ENCODE measurements at places on chromosomes 7 and 10. TPM values are rescaled to one million over a fixed set of nuclear protein-coding genes. Genes with fewer than 3 reads are reported as not detected.

DNA sequence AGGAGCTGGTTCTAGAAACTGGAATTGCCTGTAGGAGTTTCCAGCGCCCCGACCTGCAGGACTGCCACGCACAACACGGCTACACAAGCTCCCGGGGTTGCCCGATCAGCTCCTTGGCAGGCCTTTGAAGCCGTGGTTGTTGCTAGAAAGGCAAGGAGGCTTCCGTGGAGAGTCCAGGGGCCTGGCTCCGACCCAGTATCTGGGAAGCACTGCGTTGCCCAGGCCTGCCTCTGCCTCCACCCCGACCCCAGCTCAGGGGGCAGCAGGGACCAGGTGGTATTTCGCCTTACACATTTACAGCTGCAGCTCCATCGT lies 54.4 kb downstream of the PROSER2 start:
- no peak for DNase-seq

- no peak for DNase-seq
Observed at GRCh38 chr7:69896121-69896520, 297.8 kb downstream of the AUTS2 start.

- no peak for DNase-seq
Observed at GRCh38 chr10:43647576-43647975, 1.1 kb downstream of the ZNF32 start.

- DNase-seq = no peak
Observed at GRCh38 chr10:3357737-3358136, 185.2 kb upstream of the PITRM1 start.

DNA sequence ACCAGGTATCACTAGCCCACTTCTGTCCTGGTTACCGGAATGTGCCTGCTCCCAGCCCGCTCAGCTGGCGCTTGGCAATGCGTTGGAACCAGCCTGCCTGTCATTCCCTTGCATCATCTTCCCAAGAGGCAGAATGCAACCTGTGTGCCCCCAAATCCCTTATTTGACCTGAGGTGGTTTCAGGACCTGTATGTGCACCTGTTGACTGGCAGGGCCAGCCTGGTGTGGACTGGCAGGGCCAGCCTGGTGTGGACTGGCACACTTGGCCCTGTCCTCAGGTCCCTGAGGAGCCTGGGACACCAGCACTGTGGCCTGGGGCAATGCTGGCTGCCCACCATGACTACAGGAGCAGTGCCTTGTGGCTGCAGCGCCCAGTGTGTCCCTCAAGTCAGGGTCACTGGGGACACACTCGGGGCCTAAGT lies 38.2 kb downstream of the ZNF467 start:
- no peak for DNase-seq

DNA sequence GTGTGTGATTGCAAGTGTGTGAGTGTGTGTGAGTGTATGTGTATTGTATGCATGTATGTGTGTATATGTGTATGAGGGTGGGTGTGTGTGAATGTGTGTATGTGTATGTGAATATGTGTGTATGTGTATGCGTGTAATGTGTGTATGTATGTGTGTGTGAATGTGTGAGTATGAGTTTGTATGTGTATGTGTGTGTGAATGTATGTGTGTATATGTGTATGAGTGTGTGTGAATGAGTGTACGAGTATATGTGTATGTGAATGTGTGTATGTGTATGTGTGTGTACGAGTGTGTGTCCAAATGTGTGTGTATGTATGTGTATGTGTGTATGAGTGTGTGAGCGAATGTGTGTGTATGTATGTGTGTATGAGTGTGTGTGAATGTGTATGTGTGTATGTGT lies 8.2 kb upstream of the GALNTL5 start:
- no peak for DNase-seq

DNA sequence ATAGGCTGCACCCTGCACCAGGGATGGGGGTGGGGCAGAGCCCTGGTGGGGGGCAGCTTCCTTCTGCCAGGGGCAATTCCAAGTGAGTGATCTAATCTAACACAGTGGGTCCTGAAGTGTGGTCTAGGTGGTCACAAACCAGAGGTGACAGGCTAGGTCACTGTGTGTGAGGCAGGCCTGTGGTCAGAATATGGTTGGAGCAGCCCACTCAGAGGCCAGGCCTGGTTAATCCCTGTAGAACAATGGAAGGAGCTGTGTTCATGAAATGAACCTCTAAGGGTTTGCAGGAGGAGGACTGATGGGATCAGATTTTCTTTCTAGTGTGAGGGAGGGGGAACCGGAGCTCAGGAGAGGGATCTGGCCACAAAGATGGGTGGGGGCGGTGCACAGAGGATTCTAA lies 10.0 kb upstream of the TSPAN14 start:
- no peak for DNase-seq

GRCh38 chr7:69228212-69228811 lies 370.0 kb upstream of the AUTS2 start:
- no peak for DNase-seq

- DNase-seq = no peak
Observed at GRCh38 chr7:71385330-71385729, 253.4 kb downstream of the GALNT17 start.

GRCh38 chr7:22969010-22969431 lies 44.9 kb downstream of the HYCC1 start:
- no peak for DNase-seq

- no peak for DNase-seq
Observed at GRCh38 chr10:43925793-43926192, 277.1 kb upstream of the ZNF32 start.

DNA sequence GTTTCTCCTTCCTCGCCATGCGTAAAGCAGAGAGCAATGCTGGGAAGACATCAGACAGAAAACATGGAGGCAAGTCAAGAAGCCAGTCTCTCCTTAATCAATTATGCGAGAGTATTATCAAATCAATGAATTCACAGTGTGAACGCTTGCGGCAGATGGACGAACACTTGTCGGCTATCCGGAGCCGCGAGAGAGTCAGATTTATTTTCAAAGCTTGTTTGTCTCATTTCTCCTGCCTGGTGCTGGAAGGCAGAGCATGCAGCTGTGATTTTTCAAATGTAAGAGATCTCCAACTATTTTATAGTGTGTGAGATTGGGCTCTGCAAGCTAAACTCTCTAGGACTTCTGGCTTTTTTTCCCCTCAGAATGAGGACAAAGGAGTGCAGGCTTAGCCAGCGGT lies 252.3 kb downstream of the SNX10 start:
- peak; percentile 50 for DNase-seq

DNA sequence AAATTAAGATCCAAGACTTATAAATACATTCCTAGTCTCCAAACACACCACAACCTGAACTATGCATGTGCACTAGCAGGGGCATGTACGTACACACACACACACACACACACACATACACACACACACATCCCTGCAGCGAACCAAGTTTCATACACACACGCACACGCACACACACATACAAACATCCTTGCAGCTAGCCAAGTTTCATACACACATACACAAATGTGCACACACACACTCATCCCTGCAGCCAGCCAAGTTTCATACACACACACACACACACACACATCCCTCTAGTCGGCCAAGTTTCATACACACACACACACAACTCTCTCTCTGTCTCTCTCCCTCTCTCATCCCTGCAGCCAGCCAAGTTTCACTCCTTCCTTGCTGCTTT lies 82.7 kb upstream of the WIPF3 start:
- peak; percentile 76 for DNase-seq

The ITGA8 gene
- 22.5 TPM for total RNA-seq

DNA sequence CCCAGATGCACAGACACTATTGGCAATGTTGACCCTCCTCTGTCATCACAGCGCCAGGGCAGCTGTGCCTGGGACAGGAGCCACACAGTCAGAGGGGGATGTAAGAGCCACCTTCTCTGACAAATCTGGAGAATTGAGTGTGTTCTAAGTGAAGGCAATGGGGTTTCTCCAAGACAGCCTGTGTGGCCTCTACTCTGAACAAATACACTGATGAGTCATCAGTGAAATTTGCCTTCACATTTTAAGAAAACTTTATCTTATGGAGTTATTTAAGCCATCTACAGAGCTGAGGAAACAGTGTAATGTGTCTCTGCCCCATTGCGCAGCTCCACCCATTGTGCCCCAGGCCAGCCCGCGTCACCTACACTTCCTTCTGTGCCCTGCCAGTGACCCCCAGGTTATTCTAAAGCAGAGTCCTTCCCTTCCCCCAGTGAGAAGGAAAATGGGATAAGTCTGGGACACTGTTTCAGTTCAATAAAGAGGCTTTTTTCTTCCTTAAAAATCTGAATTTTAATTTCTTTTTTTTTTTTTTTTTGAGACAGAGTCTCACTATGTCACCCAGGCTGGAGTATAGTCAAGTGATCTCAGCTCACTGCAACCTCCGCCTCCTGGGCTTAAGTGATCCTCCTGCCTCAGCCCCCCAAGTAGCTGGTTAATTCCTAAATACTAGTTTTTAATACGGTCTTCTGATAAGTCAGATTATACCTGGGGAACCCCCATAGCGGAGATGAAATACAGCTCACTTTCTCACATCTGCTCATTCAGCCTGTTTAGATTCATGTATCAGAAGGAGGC lies 21.8 kb downstream of the AKR1E2 start:
- no peak for DNase-seq

DNA sequence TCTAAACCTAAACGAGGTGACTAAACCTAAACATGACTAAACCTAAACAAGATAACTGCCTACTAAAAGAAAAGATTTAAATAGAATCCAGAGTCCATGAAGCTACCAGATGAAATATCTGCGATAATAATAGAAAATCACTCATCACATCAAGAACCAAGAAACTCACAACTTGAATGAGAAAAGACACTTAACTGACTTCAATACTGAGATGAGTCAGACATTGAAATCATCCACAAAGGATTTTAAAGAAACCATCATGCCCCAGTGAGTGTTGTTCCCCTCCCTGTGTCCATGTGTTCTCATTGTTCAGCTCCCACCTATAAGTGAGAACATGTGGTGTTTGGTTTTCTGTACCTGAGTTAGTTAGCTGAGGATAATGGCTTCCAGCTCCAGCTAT lies 416.0 kb downstream of the CALN1 start:
- DNase-seq = no peak

DNA sequence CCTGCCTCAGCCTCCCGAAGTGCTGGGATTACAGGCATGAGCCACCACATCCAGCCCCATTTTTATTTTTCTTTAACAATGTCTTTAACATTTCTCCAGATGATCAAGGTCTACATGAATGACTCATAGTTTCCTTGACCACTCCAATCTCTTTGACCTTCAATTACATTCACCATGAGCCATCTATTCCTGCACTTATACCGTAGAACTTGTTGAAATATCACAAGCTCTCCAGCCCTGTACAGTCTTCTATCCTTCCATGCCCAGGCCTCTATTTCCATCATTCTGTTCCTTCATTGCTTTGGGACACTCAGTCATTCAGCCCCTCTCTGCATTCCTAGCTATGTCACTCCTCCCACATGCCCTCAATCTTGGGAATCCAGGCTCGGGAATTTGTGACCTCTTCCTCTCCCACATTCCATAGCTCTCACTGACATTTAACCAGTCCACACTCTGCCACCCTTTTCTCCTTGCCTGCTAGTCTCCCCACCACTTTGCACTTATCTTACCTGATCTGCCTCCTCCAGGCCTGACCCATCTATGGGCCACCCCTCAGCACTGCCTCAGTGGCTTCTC lies 151.8 kb upstream of the STK17A start:
- DNase-seq = no peak

- no peak for DNase-seq
Observed at GRCh38 chr10:92810934-92811532, 37.3 kb upstream of the EXOC6 start.

GRCh38 chr10:14173706-14174594 lies 156.8 kb downstream of the FRMD4A start:
- DNase-seq = peak; percentile 72

DNA sequence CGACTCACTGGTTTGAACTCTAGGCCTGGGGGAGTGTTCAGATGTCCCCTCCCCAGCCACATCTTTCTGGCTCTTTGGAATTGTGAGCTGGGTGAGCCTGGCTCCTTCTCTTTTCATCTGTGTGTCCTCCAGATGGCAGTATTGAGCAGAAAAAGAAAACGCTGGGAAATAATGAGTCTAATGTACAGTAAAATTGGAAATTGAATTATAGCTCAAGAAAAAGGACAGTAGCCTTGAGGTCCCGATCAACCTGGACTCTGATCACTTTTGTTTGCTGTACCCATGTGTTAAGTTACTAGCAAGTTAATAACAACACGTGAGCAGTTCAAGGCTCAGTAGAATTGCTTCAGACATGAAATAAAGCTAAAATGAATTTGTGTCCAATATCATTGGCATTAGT lies 77.9 kb downstream of the SNX10 start:
- peak; percentile 82 for DNase-seq

The C1QL3 gene
- total RNA-seq = not detected

DNA sequence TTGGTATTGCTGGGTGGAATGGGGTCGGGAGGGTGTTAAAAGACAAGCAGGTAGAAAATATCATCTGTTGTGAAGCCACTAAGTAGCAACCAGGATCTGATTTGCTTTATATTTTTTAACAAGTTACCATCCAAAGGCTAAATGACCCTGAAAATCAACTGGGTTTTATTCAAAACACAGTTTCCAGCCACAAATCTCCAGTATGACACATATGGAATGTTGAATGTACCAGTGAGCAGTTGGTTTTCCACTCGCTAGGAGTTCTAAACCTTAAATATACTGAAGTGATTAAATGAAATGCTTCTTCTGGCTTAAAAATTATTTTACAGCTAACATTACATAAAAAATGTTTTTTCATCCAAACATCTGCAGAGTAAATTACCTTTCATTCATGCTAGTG lies 112.5 kb downstream of the PDE1C start:
- no peak for DNase-seq

DNA sequence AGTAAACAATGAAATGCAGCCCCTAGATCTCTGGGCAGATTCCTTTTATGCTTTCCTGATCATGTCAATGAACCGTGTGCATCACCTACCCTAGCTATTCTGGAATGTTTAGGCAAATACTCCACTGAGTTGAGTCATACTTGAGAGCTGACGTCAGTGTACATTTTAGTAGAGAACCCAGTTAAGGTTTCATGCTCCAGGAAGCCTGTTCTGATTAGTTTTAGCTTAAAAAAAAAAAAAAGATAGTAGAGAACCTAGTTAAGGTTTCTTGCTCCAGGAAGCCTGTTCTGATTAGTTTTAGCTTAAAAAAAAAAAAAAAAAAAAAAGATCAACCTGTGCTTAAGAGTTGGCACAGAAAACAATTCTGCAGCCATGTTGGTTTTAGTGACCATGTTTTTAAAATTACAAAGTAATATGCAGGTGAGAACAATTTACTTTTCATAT lies 3.7 kb upstream of the MCU start:
- peak; percentile 84 for DNase-seq

- DNase-seq = peak; percentile 78
Observed at GRCh38 chr7:137943132-137943551, 58.7 kb downstream of the CREB3L2 start.

DNA sequence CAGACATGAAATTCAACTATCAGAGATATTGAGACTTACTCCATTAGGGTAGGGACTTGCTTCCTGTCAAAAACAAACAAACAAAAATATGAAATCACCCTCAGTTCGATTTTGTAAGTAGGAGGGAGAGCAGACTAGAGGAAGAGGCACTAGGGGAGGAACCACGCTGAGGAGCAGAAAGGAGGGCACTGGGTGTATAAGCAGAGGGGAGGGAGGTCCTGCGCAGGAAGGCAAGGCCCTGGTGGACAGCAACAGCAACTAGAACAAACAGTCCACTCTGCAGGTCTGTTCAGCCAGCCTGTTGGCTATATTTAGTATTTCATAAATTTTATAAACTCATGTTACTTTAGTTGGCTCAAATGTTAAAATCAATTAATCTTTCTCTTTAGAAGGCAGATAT lies 937.1 kb upstream of the C7orf33 start:
- DNase-seq = no peak
